ENCODE measurements at places on chromosomes 2 and 18.

GRCh38 chr2:240021488-240022104, 3.5 kb downstream of the NDUFA10 start:
- peak; percentile 82 for DNase-seq

- no peak for DNase-seq
Observed at GRCh38 chr2:105404736-105405135, 5.9 kb upstream of the FHL2 start.

DNA sequence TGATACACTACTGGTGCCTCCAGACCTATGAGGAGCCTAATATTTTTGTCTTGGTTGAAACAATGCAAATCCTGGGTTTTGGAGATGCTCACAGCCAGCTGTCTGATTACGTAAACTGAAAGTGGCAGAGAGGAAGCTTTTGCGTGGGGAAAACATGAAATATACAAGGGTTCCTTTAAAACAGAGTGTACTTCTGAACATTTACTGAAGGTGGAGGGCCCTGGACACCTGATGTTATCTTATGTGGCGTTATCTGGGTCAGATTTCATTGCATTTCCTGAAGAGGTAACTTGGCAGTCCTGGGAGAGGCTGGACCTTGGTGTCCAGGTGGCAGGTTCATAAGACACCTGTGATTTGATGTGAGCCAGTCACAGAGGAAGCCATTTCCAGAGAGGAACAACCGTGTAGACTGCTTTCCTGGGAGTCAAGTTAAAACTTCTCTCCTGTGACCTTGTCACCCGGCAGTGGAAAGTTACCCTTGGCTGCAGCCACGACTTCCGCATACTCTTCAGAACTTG, 105.0 kb downstream of the NEDD4L start:
- no peak for DNase-seq

- no peak for DNase-seq
Observed at GRCh38 chr2:168424971-168425370, 31.1 kb upstream of the CERS6 start.

- DNase-seq, result no peak
Observed at GRCh38 chr2:226464380-226464779, 335.2 kb downstream of the IRS1 start.

DNA sequence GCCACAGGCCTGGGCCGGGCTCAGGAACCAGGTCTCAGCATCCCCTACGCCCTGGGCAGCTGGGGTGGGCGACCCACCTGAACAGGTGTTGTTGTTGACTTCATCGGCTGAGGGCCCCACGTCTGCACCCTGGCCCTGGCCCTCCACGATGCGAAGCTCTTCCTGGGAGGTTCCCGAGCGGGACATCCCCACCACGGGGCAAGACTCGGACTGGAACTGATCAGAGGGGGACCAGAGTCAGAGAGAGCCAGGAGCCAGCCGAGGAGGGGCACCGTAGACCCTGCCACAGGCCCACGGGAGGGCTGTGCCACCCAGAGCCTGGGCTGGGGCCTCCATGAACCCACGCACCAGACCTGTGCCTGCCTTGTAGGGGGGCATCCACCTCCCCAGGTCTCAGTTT, 54.3 kb downstream of the AQP12A start:
- no peak for DNase-seq

DNA sequence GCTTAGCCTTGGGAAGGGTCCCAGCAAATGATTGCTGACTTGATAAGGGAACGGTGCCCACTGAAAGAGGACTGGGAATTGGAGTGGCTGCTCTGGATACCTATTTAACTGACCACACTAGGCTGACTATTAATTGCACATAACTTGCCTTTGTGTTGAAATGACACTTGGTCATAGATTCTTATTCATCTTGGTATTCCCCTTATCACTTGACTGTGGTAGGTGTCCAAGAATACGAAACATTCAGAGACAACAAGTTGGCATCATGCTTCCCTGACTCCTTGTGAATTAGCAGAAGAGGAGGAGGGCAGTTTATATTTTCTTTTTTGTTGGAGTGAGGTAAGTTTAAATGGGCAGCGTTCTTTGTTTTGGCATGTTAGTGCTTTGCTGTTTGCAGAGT, 13.4 kb downstream of the FMNL2 start:
- no peak for DNase-seq

DNA sequence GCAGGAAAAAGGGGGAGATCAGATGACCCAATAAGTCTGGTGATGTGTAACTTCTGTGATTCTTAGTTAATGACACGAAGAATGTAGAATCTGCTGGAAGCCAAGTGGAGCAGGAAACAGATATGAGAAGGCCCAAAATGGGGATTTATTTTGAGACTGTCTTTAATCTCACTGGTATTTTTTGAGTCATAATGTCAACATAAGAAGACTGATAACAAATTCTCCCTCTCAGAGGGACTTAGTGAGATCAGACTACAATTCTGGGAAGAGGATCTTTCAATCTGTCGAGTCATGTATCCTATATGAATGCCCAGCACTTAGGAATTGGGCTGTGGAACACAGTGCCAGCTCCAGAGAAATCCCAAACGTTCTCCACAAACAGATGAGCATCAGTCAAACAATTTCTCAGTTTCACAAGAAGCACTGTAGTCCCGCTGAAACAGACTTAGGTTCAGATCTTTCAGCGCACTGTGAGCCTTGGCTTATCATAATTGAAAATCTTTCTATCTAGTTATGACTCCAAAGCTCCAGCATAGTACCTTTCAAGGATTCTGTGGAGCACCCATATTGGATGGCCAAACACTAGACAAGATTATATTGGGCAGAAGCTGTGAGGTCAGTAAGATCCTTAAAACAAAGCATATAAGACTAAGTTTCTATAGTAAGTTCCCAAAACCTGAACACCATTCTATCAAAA, 738.2 kb downstream of the LRP1B start:
- DNase-seq, result no peak

- no peak for DNase-seq
Observed at GRCh38 chr2:136443661-136444060, 321.7 kb upstream of the THSD7B start.

- DNase-seq, result no peak
Observed at GRCh38 chr2:200538139-200538538, 12.1 kb downstream of the SGO2 start.

DNA sequence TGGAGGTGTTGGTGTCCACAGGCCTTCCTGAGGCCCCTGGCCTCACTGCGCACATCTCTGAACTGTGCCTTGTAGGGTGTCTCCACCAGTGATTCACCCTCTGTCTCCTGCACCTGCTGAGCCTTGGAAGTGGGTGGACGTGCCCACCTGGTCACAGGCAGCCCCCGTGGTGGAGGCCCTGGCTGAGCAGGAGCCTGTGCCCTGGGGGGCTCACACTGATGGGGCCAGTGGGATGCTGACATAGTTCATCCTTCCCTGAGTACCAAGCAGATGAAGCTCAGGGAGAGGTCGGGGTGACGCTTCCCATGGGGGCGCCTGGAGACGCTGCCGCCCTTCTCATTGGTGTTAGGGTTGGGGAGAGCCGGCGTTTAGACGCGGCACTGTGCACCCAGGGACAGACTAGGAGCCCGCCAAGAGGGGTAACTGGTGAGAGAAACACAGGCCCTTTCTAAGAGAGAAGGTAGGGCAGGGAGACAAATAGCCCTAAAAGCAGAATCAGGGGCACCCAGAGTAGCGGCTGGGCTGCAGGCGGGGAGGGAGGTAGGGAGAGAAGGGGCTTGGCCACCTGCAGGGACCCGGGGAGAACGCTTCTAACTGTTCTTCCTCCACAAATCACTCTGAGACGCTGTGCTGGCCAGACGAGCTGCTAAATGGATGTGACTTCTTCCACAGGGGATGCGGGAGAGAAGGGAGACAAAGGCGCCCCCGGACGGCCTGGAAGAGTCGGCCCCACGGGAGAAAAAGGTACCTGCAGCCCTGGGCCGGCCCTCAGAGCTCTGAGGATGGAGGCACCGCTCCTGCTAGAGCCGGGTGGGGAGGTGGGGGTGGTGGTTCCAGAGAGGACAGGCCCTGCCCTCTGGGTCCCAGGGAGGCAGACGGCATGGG, 18.0 kb downstream of the COLEC11 start:
- no peak for DNase-seq

- no peak for DNase-seq
Observed at GRCh38 chr2:210190345-210190744, 19.1 kb upstream of the KANSL1L start.

- DNase-seq, result no peak
Observed at GRCh38 chr2:29632018-29632417, 289.4 kb downstream of the ALK start.

- DNase-seq, result no peak
Observed at GRCh38 chr2:189412330-189412953, 28.8 kb upstream of the WDR75 start.

- no peak for DNase-seq
Observed at GRCh38 chr2:61714210-61714609, 139.7 kb downstream of the FAM161A start.

- no peak for DNase-seq
Observed at GRCh38 chr2:220509096-220509757, 881.8 kb downstream of the SLC4A3 start.

DNA sequence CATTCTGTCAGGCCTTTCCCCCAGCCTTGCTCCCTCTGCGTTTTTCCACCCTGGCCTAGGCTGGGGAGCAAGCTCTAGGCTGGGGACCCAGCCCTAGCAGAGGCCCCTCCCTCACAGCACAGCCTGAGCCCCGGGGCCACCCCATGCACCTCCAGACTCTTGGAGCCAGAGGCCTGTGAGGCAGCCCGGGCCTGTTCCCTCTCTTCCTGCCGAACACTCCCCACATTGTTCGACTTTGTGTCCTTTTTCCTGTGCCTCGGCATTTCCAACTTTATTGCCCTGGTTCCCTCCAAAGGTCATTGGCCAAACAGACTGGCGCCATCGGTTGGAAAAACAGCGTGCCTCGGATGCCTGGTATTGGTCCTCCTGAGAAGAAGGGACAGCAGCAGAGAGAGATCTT, 79.7 kb downstream of the HS1BP3 start:
- DNase-seq, result no peak

GRCh38 chr2:238855891-238856580, 8.2 kb downstream of the TWIST2 start:
- DNase-seq, result no peak

DNA sequence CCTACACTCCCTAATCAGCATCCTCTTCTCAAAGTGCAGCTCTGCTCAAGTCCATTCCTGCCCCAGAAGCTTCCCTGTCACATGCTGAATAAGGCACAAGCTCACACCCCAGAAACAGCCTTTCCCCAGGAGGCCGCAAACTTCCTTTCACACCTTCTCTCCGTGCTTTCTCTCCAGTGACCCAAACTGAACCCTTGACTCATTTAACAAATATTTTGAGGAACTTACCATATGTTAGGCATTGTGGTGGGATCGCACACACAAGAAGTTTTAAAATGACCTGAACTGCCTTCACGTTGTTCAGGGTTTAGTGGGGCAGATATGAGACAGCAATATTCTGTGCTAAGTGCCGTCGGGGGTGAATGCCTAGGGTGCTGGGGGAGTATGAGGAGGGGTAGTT, 161.3 kb downstream of the INSIG2 start:
- DNase-seq, result peak; percentile 32

GRCh38 chr2:17506736-17507616, 11.3 kb downstream of the RAD51AP2 start:
- DNase-seq, result no peak

- DNase-seq, result no peak
Observed at GRCh38 chr18:48629730-48630324, 91.0 kb downstream of the CTIF start.

- no peak for DNase-seq
Observed at GRCh38 chr2:178280244-178280852, 86.0 kb downstream of the OSBPL6 start.

GRCh38 chr2:196244966-196245365, 73.6 kb upstream of the STK17B start:
- DNase-seq, result no peak

- DNase-seq, result no peak
Observed at GRCh38 chr2:173288561-173288960, 66.1 kb upstream of the CDCA7 start.

GRCh38 chr2:118766871-118767270, 80.6 kb downstream of the EN1 start:
- DNase-seq, result no peak

GRCh38 chr2:229003256-229003655, 267.8 kb downstream of the PID1 start:
- no peak for DNase-seq

DNA sequence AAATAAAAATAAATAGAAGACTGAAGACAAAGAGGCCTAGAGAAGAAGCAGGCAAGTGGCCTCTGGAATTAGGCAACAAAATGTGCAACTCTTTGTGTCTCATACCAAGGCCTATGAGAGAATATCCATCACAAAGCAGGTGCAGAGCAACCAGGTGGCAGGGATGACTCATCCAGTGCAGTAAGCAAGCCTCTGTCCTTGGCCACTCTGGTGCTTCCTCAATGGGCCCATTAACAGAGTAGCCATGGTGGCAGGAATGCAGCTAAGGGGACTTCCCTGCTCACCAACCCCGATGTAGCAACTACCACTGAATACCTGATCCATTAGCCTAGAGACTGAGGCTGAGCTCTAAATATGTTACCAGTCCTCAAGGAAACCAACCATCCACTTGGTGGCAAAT, 11.0 kb upstream of the EPG5 start:
- DNase-seq, result no peak

DNA sequence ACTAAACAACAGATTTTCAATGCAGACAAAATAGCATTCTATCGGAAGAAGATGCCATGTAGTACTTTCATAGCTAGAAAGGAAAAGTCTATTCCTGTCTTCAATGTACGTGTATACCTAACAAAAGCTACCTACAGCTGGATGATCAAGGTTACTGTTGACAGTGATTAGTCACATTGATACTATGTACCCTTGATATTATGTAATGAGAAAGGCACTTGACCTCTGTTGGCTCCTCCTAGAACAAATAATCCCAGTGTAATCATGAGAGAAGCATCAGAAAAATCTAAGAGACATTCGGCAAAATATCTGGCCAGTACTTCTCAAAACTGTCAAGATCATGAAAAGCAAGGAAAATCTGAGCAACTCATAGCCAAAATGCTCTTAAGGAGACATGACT, 44.4 kb upstream of the LRRTM4 start:
- no peak for DNase-seq

DNA sequence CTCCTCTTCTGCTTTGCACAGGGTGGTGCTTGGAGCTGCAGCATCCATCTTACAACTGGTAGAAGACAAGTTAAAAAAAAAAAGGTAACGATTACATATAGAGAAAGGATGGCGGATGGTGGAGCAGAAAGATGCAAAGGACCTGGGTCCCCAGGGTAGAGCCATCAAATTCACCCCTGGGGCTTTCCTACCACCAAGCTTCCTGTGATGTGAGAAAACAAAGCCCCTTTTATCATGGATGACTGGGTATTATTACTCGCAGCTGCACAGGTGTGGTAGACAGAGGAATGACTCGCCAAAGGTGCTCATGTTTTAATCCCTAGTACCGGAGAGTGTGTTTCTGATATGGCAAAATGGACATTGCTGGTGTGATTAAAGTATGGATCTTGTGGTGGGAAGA, 1.3 kb upstream of the ACOXL start:
- DNase-seq, result no peak

DNA sequence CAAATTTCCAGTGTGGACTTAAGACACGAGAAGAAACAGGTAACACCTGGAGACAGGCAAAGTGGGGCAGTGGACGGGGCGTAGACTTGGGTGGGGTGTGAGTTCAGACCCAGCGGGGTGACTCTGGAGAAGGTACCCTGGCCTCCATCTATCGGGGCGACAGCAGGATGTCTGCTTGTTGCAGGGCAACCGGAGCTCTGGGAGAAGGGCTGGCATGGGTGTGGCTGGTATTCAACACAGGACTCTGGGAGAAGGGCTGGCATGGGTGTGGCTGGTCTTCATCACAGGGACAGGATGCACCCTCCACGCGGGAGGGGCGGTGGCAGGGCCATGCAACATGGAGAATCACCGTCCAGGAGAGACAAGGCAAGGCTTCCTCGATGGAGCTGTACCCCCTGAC, 198.5 kb downstream of the HDAC4 start:
- DNase-seq, result no peak

- no peak for DNase-seq
Observed at GRCh38 chr2:235640926-235641723, 147.3 kb downstream of the AGAP1 start.
